ENCODE measurements at places on chromosomes 11 and 22.

DNA sequence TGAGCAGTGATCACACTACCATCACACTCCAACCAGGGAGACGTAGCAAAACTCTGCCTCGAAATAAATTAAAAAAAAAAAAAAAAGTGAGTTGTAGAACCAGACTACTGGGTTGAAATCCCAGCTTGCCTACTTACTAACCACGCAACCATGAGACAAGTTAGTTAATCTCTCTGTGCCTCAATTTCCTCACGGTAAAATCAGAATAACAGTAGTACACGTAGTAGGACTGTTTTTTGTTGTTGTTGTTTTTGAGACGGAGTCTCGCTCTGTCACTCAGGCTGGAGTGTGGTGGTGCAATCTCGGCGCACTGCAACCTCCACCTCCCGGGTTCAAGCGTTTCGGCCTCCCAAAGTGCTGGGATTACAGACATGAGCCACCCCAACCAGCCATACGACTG, 14.2 kb downstream of the RAB6A start:
- DNase-seq: no peak

- DNase-seq: no peak
Observed at GRCh38 chr22:45296628-45297297, 12.0 kb downstream of the UPK3A start.

GRCh38 chr11:39113606-39114005, 2345.8 kb downstream of the LRRC4C start:
- no peak for DNase-seq

DNA sequence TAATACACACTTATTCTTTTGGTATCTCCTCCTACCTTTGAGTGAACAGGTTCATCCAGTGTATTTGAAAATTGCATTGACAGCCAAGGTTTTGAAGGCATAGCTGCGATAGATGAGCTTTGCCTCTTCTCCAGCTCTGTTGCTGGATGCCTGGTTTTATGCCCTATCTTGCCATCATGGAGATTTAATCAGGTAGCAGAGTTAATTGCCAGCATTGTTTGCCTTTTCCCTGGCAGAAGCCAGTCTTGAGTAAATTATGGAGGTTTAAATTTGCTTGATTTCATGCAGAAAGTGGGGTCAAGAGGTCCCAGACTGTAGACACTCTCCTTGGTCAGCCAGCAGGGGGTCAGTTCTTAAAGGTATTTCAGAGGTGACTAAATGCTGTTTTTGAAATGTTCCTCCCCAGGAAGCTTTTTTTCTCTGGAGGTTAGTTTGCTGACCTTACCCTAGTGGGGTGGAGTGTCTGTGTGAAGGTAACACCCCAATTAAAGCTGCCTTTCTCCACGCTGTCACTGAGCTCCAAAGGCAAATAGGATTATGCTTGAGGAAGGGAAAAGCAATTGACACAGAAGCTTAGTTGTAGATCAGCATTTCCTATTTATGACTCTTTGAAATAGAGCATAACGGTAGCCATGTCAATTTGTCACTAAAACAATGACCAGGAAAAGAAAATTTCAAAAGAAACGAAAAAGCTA, 96.0 kb downstream of the EXT2 start:
- DNase-seq: no peak

DNA sequence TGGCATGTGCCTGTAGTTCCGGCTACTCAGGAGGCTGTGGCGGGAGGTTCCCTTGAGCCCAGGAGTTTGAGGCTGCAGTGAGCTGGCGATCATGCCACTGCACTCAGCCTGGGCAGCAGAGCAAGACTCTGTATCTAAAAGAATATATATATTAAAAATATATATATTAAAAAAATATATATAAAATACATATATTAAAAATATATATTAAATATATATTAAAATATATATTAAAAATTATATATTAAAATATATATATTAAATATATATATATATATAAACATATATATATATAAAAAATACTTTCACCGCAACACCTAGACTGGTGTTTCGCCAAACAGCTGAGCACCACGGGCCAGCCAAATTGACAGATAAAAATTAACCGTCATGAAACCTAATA, 8.8 kb downstream of the TTC38 start:
- DNase-seq: no peak

- no peak for DNase-seq
Observed at GRCh38 chr11:87401653-87402052, 363.9 kb downstream of the TMEM135 start.

DNA sequence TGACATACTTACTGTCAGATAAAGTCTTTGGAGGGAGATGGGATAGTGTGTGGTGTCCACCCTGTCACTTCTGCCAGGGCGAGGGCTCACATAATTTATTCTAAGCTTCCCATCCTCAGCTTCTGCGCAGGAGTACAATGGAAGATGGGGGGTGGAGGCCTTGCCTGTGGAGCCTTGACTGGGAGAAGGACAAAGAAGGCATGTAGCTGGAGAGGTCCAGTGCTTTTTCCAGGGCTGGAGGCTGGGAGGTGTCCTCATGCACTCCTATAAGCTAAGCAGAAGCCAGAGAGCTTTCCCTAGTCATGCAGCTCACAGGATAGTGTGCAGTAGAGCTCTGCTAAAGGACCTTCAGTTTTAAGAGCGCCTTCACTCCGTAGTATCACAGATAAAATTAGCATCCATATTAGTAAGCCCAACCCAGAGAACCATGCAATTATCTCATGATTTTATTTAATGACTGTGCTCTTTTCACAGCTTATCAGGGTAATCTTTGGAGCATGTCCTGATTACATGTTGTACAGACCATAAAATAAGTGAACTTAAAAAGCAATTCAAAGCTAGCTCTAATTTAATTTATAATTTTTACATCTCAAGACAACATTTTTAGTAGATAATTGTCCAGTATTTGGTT, 148.3 kb downstream of the TEAD1 start:
- DNase-seq: no peak

All from hematopoietic multipotent progenitor cell treated with erythropoietin and hydrocortisone succinate and interleukin-3 and kit ligand, for 17 days (in vitro differentiated cells).